Frontal cortex (tissue), 4 donors: ENCODE measurements at places on chromosomes 2 and 18. TPM values are rescaled to one million over a fixed set of nuclear protein-coding genes. Genes with fewer than 3 reads are reported as not detected.

The ALPG gene
- total RNA-seq = not detected

The MIB1 gene
- total RNA-seq = 88.9 TPM

The NDC80 gene
- total RNA-seq = 4.5 TPM

The HSPD1 gene
- 157 TPM for total RNA-seq

The HIBCH gene
- 11.0 TPM for total RNA-seq

The DPP4 gene
- total RNA-seq = 8.6 TPM

The KCNS3 gene
- total RNA-seq = 1.6 TPM

The COL6A3 gene
- 12.2 TPM for total RNA-seq

The PLGLB1 gene
- total RNA-seq = 9.4 TPM

The SLC5A7 gene
- total RNA-seq = 1.6 TPM

The ANKRD23 gene
- 4.1 TPM for total RNA-seq

The CRYGC gene
- not detected for total RNA-seq

The NGEF gene
- 50.1 TPM for total RNA-seq

The UGT1A6 gene
- total RNA-seq = not detected

The SPRED2 gene
- total RNA-seq = 8.2 TPM

The GAREM1 gene
- total RNA-seq = 35.9 TPM

The SERPINB2 gene
- not detected for total RNA-seq

The RND3 gene
- 251 TPM for total RNA-seq

The ACKR3 gene
- total RNA-seq = 20.0 TPM

The IL36G gene
- total RNA-seq = under 0.01 TPM

The GRB14 gene
- total RNA-seq = 15.1 TPM

The ALK gene
- total RNA-seq = 2.0 TPM

The GLI2 gene
- total RNA-seq = 0.41 TPM

The DNAJC5G gene
- not detected for total RNA-seq

The FSIP2 gene
- 2.0 TPM for total RNA-seq

The CLEC4F gene
- not detected for total RNA-seq

The RGPD5 gene
- total RNA-seq = 22.4 TPM

The SPP2 gene
- total RNA-seq = not detected

The ST6GAL2 gene
- total RNA-seq = 144 TPM

The CCDC68 gene
- 1.2 TPM for total RNA-seq

The SLC4A5 gene
- 1.2 TPM for total RNA-seq

The SERPINB13 gene
- total RNA-seq = 0.41 TPM
